Smooth muscle cell of the umbilical artery (primary cell): ENCODE measurements at places on chromosomes 1 and 21. TPM values are rescaled to one million over a fixed set of nuclear protein-coding genes. Genes with fewer than 3 reads are reported as not detected.

DCST1 gene
- not detected in 2 replicates for total RNA-seq

KRTAP11-1 gene
- total RNA-seq = not detected in 2 replicates

GJC2 gene
- 2.1 and 3.8 TPM in 2 replicates for total RNA-seq

MIXL1 gene
- not detected in 2 replicates for total RNA-seq

FMO2 gene
- total RNA-seq = not detected in 2 replicates

MSH4 gene
- 0.46 and 0.59 TPM in 2 replicates for total RNA-seq

SAMD11 gene
- 5.4 and 25.2 TPM in 2 replicates for total RNA-seq

CREB3L4 gene
- total RNA-seq = 4.8 and 5.6 TPM in 2 replicates

MATN1 gene
- under 0.01 and 0.18 TPM in 2 replicates for total RNA-seq

ATP1A2 gene
- under 0.01 TPM in 1 of 2 replicates, not detected in the other for total RNA-seq

RXFP4 gene
- total RNA-seq = 0.30 TPM in 1 of 2 replicates, not detected in the other

PLA2G4A gene
- total RNA-seq = 9.2 and 19.3 TPM in 2 replicates

ARHGEF10L gene
- total RNA-seq = 15.4 and 22.3 TPM in 2 replicates

CELA2B gene
- total RNA-seq = not detected in 2 replicates

ADAMTSL4 gene
- 2.7 and 3.3 TPM in 2 replicates for total RNA-seq

CEP350 gene
- 58.7 and 61.5 TPM in 2 replicates for total RNA-seq

MROH9 gene
- under 0.01 TPM in 1 of 2 replicates, not detected in the other for total RNA-seq

SOX13 gene
- 1.5 and 3.0 TPM in 2 replicates for total RNA-seq

TSPEAR gene
- total RNA-seq = not detected in 2 replicates

GSTM1 gene
- total RNA-seq = 0.51 and 9.8 TPM in 2 replicates

RGSL1 gene
- not detected in 2 replicates for total RNA-seq

TMEM269 gene
- total RNA-seq = not detected in 2 replicates

COL8A2 gene
- 9.2 and 19.6 TPM in 2 replicates for total RNA-seq

UTS2 gene
- not detected in 2 replicates for total RNA-seq

GBP4 gene
- 0.32 and 3.9 TPM in 2 replicates for total RNA-seq

TMEM234 gene
- total RNA-seq = 17.0 and 18.1 TPM in 2 replicates

HES5 gene
- total RNA-seq = not detected in 2 replicates

TCHHL1 gene
- total RNA-seq = not detected in 2 replicates

PGLYRP4 gene
- total RNA-seq = not detected in 2 replicates

SFN gene
- total RNA-seq = 0.14 TPM in 1 of 2 replicates, not detected in the other

EPRS1 gene
- total RNA-seq = 209 and 288 TPM in 2 replicates

SPRR2E gene
- total RNA-seq = not detected in 2 replicates

AADACL3 gene
- total RNA-seq = not detected in 2 replicates

LORICRIN gene
- total RNA-seq = not detected in 2 replicates

GBP2 gene
- 6.7 and 19.9 TPM in 2 replicates for total RNA-seq

NPPB gene
- total RNA-seq = 12.8 and 19.7 TPM in 2 replicates

SERPINC1 gene
- total RNA-seq = 0.30 TPM in 1 of 2 replicates, not detected in the other

RYR2 gene
- under 0.01 TPM in 2 replicates for total RNA-seq

IVL gene
- 1.1 TPM in 1 of 2 replicates, not detected in the other for total RNA-seq

KDF1 gene
- not detected in 2 replicates for total RNA-seq

CSRP1 gene
- total RNA-seq = 1,211 and 1,696 TPM in 2 replicates

PCAT6 gene
- 0.78 and 0.89 TPM in 2 replicates for total RNA-seq

KMO gene
- under 0.01 TPM in 1 of 2 replicates, not detected in the other for total RNA-seq

RPAP2 gene
- total RNA-seq = 8.3 and 22.2 TPM in 2 replicates

KCNH1 gene
- total RNA-seq = 0.14 and 1.5 TPM in 2 replicates

MTARC2 gene
- 1.4 and 1.5 TPM in 2 replicates for total RNA-seq

HPCAL4 gene
- not detected in 2 replicates for total RNA-seq

CYP4Z1 gene
- not detected in 2 replicates for total RNA-seq

MYBPH gene
- total RNA-seq = 0.30 TPM in 1 of 2 replicates, not detected in the other

TRIM17 gene
- total RNA-seq = under 0.01 and 0.32 TPM in 2 replicates

PADI3 gene
- under 0.01 and 0.14 TPM in 2 replicates for total RNA-seq

PRAMEF15 gene
- total RNA-seq = not detected in 2 replicates

MACO1 gene
- total RNA-seq = 19.1 and 19.9 TPM in 2 replicates

TMEM61 gene
- not detected in 2 replicates for total RNA-seq

SLC6A17 gene
- under 0.01 and 0.60 TPM in 2 replicates for total RNA-seq

ATP1A4 gene
- total RNA-seq = not detected in 2 replicates

S100A14 gene
- total RNA-seq = not detected in 2 replicates

PRKAA2 gene
- total RNA-seq = 0.89 and 1.9 TPM in 2 replicates

PTAFR gene
- 0.05 TPM in 1 of 2 replicates, not detected in the other for total RNA-seq
